ENCODE measurements at places on chromosomes 12 and 14.

DNA sequence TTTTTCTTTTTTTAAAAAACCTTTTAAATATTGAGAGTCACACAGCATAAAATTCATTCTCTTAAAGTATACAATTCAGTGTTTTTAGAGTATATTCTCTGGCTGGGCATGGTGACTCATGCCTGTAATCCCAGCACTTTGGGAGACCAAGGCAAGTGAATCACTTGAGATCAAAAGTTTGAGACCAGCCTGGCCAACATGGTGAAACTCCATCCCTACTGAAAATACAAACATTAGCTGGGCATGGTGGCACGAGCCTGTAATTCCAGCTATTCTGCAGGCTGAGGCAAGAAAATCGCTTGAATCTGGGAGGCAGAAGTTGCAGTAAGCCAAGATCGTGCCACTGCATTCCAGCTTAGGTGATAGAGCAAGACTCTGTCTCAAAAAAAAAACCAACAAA, 68.4 kb upstream of the BCAT1 start:
- DNase-seq: no peak

GRCh38 chr12:121513464-121514183, 67.2 kb downstream of the KDM2B start:
- DNase-seq: no peak

- no peak for DNase-seq
Observed at GRCh38 chr12:123045678-123046077, 65.2 kb downstream of the ARL6IP4 start.

DNA sequence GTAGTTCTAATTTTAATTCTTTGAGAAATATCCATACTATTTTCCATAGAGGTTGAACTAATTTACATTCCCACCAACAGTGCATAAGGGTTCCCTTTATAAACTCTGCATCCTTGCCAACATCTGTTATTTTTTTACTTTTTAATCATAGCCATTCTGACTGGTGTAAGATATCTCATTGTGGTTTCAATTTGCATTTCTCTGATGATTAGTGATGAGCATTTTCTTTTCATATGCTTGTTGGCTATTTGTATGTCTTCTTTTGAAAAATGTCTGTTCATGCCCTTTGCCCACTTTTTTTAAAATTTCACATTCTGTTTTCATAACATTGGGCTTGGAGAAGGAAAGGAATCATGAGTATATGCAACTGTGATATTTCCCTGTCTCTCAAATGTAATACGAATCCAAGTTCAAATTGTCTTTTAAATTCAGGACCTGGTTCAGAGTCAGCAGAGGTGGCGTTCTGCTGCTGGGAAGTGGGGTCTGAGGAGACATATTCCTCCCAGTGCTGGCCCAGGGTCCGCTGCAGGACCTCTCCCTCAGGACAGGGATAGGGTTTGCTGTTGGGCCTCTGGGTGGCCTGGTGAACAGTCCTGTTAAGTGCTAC, 81.2 kb upstream of the ETV6 start:
- no peak for DNase-seq

DNA sequence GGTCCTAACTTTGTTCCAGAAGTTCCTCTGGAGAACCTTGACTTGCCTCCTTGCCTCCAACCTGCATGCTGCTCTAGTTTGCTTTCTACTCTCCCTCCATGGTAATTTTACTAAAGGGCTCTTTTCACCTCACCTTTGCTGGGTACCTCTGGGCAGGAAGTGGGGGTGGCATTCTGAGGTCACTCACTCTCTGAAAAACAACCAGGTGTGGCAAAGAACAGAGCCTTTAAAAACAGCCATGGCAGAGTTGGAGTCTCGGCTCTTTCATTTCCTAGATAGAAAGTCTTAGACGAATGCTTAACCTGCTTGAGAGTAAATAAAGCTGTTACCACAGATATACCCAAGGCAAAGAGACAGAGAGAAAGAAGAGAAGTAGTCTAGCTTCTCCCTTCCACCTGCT, 827.9 kb downstream of the BCL11B start:
- no peak for DNase-seq

DNA sequence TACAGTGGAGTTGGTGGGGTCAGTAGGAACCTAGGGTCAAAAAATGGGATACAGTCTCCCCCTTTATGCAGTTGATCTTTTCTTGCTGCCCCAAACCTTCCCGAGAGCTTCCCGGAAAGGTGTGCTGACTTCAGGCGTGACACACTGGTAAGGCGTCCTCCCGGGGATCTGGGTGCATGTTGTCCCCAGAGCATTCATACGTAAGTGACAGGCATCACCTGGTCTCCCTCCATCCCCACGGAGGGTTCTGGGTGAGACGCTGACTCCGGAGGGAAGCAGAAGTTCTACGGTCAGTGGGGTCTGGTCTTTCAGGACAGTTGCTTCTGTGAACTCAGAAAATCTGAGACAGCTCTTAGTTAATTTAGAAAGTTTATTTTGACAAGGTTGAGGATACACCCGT, 159.6 kb upstream of the RTL1 start:
- no peak for DNase-seq

- no peak for DNase-seq
Observed at GRCh38 chr14:60506985-60507829, 1.7 kb upstream of the SIX6 start.

DNA sequence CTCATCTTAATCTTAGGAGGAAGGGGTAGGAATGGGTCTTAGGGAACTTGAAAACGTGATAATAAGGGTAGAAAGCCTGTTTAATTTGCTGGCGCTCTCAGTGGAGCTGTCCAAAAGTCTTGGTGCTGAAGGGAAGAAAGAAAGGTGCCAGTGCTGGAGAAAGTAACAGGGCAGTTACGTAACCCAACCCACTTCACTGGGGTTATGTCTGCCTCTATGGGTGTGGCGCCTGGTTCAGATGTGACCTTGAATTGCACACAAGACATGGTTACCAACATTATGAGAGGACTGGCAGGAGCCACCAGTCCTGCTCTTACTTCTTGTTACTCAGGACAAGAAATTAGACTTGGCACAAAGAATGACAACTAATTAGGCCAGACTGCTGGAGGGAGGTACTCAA, 18.6 kb upstream of the GPATCH2L start:
- peak; percentile 8 for DNase-seq

GRCh38 chr14:98433436-98433835, 838.6 kb downstream of the BCL11B start:
- DNase-seq: peak; percentile 29

- DNase-seq: no peak
Observed at GRCh38 chr12:32444895-32445294, 45.5 kb downstream of the FGD4 start.

- no peak for DNase-seq
Observed at GRCh38 chr14:57747036-57747435, 118.9 kb downstream of the SLC35F4 start.

DNA sequence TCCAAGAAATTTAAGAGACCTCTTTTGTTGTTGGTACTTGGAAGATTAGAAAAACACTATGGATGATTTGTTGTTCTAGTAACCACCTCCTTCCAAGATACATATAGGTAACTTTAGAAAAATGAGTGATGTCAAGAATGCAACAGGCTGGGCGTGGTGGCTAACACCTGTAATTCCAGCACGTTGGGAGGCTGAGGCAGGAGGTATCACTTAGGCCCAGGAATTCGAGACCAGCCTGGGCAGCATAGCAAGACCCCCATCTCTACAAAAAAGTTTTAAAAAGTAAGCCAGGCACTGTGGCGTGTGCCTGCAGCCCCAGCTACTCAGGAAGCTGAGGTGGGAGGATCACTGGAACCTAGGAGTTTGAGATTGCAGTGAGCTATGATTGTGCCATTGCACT, 97.8 kb downstream of the PCNX1 start:
- no peak for DNase-seq

DNA sequence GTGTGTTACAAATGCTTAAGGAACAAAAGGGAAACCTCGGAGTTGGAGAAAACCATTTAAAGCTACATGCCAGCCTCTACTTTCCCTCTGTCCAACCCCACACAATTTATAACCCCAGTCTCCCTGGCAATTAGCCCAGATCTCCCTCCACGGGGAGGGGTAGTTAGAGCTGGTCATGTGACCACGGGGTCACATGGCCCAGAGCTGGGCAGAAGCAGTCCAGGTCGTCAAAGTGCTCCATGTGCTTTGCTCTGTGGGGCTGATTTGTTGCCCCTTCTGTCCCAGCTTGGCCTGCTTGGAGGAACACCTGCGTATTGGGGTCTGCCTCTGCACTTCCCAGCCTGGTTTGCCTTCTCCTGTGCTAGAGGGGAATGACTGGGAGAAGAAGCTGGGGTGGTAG, 219.1 kb downstream of the RBM19 start:
- DNase-seq: no peak

GRCh38 chr14:87643005-87643404, 350.0 kb downstream of the GALC start:
- DNase-seq: no peak

- DNase-seq: no peak
Observed at GRCh38 chr14:77194706-77195105, 13.1 kb downstream of the TMEM63C start.
